ENCODE measurements at places on chromosomes 4 and X.

DNA sequence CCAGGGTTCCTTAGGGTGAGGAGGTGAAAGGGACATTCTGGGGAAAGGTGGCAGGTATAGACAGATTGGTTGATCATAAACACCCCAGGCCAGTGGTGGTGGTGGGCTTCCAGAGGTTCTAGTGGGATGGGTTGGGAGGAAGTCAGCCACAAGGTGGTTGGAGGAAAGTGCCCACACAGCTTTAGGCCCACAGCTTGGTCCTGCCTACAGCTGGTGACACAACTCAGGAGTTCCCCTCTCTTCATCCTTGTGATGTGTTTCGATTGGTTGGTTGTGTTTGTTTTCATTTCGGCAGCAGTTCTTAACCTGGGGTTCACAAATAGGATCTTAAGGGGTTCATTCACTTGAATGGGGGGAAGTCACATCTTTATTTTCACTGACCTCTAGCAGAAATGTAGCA is 157.0 kb downstream of the TMEM164 start:
- no peak for DNase-seq

DNA sequence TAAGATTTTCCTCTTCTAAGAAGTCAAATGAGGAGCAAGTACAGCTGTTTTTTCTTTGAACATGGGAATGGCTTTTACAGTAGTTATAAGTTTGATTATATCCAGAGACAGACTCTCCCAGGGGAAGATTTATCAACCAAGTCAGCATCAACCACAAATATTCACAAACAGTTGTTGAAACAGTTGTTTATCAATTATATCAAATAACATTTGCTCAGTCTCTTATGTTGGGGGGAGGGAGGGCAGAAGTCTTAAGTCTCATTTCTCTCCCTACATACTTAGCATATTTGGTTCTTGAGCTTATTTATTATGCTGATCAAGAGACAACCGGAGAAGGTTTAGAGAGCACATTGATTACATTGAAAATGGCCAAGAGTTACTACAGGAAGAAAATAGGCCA is 110.1 kb downstream of the FBXO8 start:
- no peak for DNase-seq

GRCh38 chrX:110924871-110925270 is 129.3 kb upstream of the CHRDL1 start:
- no peak for DNase-seq

- DNase-seq, result no peak
These were observed 138.0 kb upstream of the USP9X start for GRCh38 chrX:40947276-40947675.

DNA sequence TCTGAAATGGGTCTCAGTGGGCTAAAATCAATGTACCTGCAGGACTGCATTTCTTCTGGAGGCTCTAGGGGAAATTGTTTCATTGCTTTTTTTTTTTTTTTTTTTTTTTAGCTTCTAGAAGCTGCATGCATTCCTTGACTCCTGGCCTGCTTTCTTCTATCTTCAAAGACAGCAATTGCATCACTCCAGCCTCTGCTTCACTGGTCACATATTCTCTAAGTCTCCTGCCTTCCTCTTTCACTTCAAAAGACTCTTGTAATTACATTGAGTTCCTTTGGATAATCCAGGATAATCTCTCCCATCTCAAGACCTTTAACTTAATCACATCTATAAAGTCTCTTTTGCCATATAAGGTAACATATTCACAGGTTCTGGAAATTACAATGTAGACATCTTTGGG is 11.3 kb upstream of the PCYT1B start:
- DNase-seq, result no peak

DNA sequence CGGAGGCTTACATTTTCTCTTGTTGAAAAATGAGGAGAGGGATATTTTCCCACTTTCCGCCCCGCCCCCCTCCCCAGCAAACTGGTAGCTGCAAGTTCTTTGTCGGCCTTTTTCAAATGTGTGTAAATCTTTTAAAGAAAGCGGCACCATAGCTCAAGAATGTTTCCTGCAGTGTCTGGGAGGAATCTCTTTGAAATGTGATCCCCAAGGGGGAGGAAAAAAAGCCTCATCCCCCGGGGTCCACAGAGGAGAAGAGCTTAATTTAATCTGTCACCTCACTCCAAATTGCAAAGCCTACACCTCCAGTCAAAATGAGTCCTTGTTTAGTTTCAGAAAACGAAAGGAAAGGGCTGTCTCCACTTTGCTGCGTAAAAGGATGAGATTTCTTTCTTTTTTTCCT is 34.8 kb downstream of the ASMT start:
- DNase-seq, result no peak

- no peak for DNase-seq
These were observed 28.2 kb downstream of the IRF2 start for GRCh38 chr4:184446132-184446658.

DNA sequence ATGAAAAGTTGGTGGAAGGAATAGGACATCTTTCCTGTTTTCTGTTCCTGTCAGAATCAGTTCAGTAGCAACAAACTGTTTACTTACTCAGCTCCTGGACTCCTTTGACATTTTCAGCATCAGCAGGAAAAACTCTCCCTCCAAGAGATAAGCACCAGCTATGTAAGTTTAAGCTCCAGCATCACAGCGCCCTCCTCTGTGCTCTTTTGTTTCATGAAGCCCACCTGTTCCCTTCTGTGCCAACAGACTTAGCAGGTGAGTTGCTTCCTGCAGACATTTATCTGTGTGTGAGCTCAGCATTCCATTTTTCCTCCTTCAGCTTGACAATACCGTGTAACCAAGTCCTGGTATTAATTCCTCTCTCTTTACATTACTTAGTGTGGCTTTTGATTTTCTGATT is 644.1 kb upstream of the AGA start:
- no peak for DNase-seq

- no peak for DNase-seq
These were observed 132.3 kb upstream of the VCX3A start for GRCh38 chrX:6667048-6667768.

DNA sequence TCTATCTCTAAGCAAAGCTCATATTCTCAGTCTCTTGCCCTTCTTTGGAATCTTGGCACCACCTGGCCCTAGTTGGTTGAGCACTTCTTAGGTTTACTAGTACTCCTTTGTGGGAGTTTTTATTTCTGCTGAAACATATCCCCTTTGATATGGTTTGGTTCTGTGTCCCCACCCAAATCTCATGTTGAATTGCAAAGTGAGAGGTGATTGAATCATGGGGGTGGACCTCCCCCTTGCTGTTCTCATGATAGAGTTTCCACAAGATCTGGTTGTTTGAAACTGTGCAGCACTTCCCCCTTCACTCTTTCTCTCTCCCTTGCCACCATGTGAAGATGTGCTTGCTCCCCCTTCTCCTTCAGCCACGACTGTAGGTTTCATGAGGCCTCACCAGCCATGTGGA is 22.2 kb upstream of the SYNPO2 start:
- no peak for DNase-seq

- DNase-seq, result no peak
These were observed 55.5 kb downstream of the BMP3 start for GRCh38 chr4:81085979-81086378.

- DNase-seq, result no peak
These were observed 494.2 kb downstream of the IQCM start for GRCh38 chr4:149321438-149321837.

DNA sequence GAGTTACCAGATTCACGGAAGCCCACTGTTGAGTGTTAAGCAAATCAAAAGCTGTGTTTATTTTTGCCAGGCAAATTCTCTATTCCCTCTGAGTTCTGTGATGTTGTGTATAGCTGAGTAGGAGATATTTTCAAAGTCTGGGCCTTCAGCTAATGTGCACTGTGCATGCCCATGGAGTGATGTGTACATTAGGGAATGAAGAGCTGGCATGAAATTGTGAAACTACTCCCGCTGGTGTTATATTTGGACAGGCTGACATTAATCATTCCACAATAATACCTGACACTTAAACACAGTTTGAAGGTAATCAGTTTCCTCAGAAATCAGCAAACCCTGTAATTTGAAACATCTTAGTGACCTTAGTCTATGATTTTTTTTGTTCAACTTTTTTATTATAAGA is 88.1 kb upstream of the MBNL3 start:
- no peak for DNase-seq

DNA sequence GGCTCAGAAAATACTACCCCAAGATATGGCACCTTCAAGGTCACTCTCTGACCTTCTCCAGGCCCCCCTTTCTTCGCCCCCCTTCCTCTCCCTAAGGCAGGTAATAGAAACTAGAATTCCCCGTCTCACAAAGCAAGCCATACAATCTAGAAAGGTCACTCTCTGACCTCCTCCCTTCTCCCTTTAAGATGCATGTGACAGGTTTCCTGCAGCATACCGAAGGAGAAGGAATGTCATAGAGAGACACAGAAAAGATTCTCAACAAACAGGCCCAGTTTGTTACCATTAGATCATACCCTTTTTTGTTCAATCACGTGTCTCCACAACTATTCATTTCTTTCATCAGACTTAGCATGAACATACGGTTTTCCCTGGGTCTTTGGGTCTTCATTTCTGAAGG is 51.2 kb upstream of the RBMXL3 start:
- DNase-seq, result no peak

DNA sequence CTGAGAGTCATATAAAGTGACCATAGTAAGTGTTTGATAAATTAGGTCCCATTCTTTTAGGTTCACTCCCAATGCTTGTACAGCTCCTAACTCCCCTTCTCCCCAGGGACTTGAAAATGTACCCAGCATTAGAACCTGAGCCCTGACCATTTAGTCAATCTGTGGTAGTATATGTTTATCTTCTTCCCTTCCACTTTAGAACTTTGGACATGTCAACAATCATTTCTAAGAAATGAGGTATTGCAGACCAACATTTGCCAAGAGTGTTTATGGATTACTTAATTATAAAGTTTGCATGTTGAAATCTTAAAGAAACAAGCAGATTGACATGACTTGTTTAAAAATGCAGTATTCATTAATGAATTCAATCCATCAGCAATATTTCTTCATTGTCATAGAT is 26.0 kb downstream of the AFM start:
- DNase-seq, result no peak

DNA sequence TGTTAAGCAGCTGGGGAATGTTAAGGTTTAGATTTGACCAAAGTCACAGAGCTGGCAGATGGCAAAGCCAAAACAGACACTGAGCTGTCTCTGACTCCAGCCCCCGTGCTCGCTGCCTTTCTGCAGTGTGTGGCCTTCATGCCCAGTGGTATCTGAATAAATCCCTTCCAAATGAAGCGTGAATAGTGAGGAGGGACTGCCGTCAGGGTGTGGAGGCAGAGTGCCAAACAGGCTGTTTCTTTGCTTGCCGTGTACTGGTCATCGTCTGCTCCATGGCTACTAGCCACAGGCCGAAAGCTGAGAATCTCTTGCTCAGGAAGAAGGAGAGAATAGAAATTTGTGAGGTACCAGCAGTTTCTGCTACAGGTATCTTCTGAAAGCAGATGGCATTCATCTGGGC is 19.7 kb downstream of the PRIMPOL start:
- DNase-seq, result no peak

DNA sequence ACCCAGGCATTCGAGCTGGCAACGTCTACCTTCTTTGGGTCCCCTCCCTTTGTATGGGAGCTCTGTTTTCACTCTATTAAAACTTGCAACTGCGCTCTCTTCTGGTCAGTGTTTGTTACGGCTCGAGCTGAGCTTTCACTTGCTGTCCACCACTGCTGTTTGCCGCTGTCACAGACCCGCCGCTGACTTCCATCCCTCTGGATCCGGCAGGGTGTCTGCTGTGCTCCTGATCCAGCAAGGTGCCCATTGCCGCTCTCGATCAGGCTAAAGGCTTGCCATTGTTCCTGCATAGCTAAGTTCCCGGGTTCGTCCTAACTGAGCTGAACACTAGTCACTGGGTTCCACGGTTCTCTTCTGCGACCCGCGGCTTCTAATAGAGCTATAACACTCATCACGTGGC is 183.5 kb upstream of the GALNTL6 start:
- no peak for DNase-seq

DNA sequence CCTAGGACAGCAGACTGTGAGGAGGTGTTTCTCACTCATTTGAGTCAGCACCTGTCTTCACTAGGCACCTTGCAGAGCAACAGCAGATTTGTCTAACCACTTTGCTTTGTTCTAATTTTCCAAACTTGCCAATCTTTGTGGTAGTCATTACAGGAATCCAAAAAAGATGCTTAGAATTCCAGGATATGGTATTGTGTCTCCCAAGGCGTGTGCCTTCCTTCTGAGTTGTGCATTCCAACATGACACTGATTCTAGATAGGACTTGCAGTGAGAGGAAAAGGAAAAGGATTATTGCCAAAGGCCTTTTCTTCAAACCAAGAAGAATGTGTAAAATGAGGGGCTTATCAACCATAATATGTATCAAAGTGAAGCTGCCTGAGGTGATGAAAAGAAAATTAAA is 126.2 kb downstream of the MAPK10 start:
- DNase-seq, result no peak

GRCh38 chrX:1401611-1402430 is 9.9 kb upstream of the SLC25A6 start:
- no peak for DNase-seq

DNA sequence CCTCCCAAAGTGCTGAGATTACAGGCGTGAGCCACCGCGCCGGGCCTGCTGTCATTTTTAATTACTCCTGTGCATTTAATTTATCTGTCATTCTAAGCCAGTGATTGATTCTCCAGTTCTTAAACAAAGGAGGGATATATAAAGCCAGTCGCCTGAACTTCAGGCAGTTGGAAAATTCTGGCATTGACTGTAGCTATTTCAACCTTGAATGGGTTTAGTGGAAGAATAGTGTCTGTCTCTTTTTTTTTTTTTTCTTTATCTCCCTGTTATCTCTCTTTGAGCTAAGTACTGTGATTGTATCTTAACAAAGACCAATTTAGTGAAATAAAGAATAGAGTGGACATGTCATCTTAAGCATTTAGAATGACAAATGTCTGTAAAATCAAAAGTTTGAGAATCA is 11.0 kb downstream of the NEIL3 start:
- no peak for DNase-seq

- no peak for DNase-seq
These were observed 7.9 kb downstream of the TBX22 start for GRCh38 chrX:80022363-80023031.

GRCh38 chr4:98648602-98649001 is 9.8 kb downstream of the TSPAN5 start:
- DNase-seq, result no peak

- no peak for DNase-seq
These were observed 233.6 kb downstream of the PCDH7 start for GRCh38 chr4:30953799-30954198.

GRCh38 chr4:140255927-140256326 is 101.9 kb upstream of the MAML3 start:
- DNase-seq, result no peak

GRCh38 chr4:184961660-184962059 is 56.6 kb upstream of the HELT start:
- DNase-seq, result no peak

DNA sequence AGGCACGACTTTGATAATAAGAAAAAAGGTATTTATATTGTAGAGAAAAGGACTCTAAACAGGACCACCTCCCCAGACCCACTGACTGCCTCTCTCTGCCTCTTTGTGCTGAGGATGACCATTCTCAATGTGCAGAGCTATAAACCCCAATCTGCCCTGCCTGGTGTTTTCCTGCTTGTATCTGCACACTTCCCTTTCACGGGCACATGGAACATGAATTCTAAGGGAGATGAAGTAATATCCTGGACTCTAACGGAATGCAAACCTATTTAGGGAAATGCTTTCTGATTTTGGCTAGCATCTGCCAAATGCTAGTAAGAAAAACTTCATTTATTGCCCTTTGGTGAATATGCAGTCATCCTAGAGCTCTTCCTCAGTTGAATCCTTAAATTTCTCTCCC is 2.4 kb downstream of the DIPK2B start:
- no peak for DNase-seq

- no peak for DNase-seq
These were observed 231.2 kb downstream of the GPAT3 start for GRCh38 chr4:83767067-83767466.
